T-helper 22 cell (primary cell): ENCODE measurements at places on chromosomes 11 and 22.

DNA sequence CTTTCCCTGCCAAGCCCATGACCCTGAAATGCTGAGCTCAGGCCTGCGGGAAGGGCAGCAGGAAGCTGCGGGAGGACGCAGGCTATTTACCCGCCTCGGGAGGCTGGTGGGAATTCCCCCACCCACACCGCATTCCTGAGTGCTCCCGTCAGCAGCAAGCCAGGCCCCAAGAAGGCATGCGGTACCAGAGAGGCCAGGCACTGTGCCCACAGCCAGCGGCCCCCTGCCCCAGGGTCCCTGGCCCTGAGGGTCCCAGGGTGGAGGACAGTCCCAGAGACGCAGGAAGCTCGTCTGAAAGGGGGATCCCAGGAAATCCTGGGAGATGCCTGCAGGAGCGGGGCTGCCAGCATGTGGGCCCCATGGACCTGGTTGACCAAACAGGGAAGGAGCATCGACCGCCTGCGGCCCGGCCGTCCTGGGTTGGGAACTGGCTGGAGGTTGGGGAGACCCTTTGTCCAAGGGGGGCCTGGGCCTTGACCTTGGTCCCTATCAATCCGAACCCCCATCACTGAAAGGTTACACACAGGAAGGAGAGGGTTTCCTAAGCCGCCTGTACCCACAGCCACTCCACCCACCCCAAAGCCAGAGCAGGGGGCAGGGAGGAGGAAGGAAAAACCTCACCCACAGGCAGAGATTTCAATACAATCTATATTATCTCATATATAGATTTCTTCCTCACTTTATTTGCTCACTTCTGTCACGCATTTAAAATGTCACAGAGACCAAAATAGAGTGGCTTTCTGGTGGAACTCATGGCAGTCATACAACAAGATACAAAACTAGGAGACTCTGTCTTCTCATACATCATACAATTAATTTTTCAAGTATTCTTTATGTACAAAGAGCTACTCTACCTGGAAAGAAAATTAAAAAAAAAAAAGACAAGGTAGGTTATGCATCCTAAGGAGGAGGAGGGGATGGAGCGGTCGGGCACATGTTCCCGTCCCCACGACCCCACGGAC lies 17.1 kb downstream of the MAFF start:
- DNase-seq, result peak; percentile 55

DNA sequence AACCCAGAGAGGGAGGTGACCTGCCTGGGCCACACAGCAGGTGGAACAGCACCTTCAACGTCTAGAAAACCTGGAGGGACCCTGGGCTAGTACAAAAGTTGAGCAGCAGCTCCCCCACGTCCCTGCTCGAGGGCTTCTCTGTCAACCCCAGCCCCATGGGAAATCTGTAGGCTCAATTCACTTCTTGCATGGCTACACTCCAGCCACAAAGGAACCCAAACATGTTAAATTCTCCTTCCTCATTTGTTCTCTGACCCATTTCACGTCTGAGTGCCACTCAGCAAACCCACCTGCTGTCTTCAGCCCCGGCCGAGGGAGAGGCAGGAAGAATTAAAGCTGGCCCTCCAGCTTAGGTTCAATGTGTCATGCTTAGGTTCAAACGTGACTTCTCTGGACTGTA lies 418.5 kb downstream of the MIAT start:
- no peak for DNase-seq

DNA sequence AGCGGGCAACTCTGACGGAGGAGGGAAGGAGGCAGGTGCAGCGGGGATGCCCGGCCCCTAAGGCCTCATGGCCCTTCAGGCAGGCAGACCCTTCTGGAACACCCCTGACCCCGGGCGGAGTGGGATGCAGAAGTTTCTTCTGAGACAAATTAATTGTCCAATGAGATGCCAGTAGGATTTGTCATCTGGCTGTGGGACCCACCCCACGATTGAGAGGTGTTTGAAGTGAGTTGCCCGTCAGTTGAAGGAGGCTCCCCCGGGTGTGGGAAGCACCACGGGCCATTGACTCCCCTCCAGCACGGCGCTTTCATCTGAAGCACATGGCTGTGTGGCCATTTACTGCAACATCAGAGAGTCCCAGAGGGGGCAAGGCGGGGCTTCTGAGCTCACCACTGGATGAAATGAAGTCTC lies 527.8 kb downstream of the BRD1 start:
- no peak for DNase-seq

GRCh38 chr11:1931341-1932104 lies 12.0 kb downstream of the TNNT3 start:
- DNase-seq, result no peak

DNA sequence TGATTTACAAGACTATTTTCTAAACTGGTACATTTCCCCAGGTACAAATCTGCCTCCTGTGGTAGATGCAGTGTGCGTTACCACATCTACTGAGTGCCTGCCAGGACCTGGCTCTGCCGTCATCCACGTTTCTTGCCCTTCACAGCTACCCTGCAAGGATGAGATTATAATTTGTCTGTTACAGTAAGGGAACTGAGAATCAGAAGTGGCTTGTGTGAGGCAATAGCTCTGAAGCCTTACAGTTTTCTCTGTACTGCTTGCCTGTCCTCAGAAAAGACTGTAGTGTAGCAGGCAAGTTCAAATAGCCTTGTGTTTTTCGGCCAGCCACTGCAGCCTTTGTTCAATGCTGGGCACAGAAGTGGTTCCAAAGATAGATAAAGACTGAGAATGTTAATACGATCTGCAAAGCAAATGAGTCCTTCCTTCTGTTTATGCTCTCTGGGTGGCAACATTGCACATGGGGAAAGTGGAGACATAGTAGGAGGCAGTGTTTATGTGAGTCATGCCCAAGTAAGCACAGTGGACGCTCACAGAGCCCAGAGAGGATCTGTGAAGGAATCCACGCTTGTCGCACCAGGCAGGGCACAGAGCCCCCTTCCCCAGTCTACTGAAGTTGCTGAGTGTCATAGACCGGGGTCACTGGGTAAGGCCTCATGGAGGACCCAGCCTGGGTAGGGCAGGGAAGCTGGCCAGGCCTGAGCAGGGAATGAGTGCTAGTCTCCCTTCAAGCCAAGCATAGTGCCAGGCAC lies 49.1 kb downstream of the MICAL2 start:
- DNase-seq, result no peak

- no peak for DNase-seq
Observed at GRCh38 chr11:66497206-66497605, 13.2 kb upstream of the BBS1 start.

- DNase-seq, result no peak
Observed at GRCh38 chr11:50188040-50188439, 155.4 kb downstream of the OR4C45 start.

DNA sequence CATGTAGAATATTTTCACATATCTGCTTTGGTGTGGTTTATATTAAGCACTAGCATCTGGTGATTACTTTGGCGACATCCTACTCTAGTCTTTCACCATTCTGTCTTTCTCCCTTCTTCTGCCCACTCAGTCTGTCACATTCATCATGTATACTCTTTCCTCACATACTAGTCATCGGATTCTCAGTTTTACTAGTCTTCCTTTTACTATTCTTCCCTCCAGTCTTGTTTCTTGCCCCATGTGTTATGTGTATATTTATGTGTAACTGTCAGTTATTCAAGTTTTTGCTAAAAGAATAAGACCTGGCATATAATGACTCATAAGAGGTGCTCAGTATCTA lies 4.6 kb upstream of the DIXDC1 start:
- no peak for DNase-seq

GRCh38 chr11:46039990-46040389 lies 81.3 kb downstream of the PHF21A start:
- DNase-seq, result no peak

GRCh38 chr11:19820100-19820499 lies 107.5 kb downstream of the NAV2 start:
- no peak for DNase-seq

- DNase-seq, result no peak
Observed at GRCh38 chr11:6260207-6260726, 629 bp downstream of the CCKBR start.

- DNase-seq, result no peak
Observed at GRCh38 chr11:109416601-109417000, 5.4 kb upstream of the C11orf87 start.

DNA sequence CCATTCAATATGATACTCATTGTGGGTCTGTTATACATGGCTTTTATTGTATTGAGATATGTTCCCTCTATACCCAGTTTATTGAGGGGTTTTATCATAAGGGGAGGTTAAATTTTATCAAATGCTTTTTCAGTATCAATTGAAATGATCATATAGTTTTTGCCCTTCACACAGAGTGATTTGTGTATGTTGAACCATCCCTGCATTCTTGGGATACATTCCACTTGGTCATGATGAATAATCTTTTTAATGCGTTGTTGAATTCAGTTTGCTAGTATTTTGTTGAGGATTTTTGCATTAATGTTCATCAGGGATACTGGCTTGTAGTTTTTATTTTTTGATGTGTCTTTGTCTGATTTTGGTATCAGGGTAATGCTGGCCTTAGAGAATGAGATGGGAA lies 98.0 kb downstream of the ATG16L2 start:
- DNase-seq, result no peak

DNA sequence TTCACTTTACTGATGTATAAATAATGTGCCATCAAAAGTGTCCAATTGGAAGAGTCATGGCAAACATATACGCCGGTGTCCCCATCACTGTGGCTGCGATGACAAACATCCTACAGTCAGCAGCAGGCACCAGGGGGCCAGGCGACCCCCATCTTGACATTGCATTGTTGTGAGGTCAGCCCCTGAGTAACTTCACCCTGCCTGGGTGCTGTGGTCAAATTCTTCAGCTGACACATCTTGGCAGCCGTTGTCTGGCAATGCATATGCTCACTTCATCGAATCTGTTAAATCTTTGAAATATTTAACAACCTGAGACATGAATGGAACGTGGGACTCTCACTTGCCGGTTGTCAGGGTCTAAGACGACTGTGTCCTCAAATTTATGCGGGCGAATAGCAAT lies 430.9 kb downstream of the BRD1 start:
- no peak for DNase-seq

DNA sequence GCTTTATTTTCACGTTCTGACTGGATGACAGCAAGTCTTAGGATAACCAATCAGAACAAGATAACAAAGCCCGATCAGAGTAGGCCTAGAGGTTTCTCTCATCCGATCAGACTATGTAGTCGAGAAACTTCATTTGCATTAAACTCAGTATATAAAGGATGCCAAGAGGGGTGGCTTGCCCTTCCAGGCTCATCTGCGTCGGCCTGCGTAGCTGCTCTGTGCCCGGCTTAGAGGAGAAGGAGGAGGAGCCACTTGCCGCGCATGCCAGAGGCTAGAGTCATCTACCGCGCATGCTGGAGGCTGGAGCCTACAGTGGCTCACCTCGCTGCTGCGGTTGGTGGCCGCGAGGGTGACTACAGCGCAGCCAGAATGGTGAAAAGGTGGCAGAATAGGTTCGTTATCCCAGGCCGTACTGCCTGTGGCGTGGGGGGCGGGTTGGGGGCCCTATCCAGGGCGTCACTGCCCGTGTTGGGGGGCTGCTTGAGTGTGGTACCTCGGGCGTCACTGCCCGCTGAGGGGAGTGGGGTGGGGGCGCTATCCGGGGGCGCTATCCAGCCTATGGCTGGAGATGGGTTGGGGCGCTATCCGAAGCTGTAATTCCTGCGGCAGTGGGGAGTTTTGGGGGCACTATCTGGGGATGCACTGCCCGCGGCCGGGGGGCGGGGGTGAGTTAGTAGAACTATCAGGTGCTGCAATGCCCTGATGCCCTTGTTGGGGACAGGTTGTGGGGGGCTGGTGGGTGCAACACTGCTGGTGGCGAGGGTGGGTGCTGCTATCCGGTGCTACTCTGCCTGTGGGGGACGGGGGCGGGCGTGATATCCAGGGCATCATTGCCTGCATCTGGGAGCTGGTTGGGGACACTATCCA lies at the start of gene RFPL2:
Gene RFPL2 (minus strand): TSS at position 218 of the 867 bp plus-strand sequence. CDS start 2,622 bp downstream, outside the sequence.
- DNase-seq, result no peak

DNA sequence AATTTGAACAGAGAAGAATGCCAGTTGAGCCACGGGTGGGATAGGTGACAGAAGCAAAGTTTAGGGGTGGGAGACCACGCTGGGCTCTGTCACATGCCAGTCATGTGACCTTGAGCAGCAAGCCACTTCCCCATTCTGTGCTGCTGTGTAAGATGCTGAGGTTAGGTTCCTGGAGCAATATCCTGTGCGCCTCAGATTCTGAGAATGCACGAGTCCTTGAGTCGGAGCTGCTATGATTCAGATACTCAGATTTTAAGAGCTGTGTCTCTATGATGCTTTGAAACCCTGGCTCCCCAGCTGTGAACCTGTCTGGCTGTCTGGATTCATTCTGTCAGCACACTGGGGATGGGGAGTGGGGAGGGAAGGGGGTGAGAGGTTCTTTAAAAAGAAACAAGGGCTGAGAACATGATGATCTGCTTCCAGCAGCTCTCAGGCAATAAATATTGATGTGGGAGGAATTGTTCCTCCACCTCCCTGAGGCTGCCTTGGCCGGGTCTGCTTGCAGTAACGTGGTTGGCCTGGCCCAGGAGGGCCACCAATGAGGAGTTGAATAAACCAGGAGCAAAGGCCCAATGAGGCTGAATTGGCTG lies 24.0 kb downstream of the SLCO2B1 start:
- DNase-seq, result no peak

DNA sequence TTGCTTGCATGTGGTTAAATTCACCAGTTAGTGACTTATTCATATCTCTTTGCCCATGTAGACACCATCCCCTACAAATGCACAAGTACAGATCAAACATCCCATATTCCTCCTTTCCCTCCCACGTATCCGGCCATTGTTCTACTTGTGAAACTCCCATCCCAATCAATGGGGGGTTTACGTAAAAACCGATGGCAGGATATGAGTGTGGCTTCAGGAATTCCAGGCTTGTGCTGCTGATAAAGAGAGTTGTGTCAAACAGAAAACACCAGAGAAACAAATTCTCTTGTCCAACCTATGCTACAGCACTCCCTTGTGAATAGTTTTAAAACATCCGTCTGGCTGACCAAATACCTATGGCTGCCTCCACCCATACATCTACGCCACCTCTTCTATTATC lies 15.5 kb downstream of the FLI1 start:
- DNase-seq, result no peak

- DNase-seq, result no peak
Observed at GRCh38 chr11:66020618-66021357, 5.5 kb downstream of the CATSPER1 start.

GRCh38 chr22:24176630-24177029 lies 4.7 kb upstream of the SUSD2 start:
- DNase-seq, result no peak

DNA sequence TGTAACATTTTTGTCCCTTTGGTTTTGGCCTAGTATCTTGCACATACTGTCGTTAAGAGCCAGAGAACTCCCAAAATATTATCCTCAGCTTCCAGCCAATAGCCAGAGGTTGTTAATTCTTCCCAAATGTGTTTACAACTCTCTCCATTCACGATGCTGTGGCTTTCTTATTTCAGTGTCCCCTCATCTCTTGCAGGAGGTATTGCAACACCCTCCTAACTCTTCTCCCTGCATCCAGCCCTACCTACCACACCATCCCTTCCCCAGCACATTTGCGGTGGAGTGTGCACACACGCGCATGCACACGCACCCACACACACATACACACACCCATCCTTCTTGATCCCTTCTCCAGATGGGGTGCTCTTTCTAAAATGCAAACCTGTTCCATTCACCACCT lies 75.6 kb upstream of the LMO2 start:
- DNase-seq, result no peak
